Hepatocyte (in vitro differentiated cells): ENCODE measurements at places on chromosomes 16 and 17. TPM values are rescaled to one million over a fixed set of nuclear protein-coding genes. Genes with fewer than 3 reads are reported as not detected.

Gene C16orf89
- 1.1 and 4.5 TPM in 2 replicates for total RNA-seq

Gene KRTAP9-8
- total RNA-seq = not detected in 2 replicates

Gene ST6GALNAC2
- total RNA-seq = 1.4 and 2.3 TPM in 2 replicates

Gene CSNK1D
- total RNA-seq = 55.7 and 72.5 TPM in 2 replicates

GRCh38 chr17:81132197-81132540, 33.1 kb upstream of the PVALEF start:
- H3K27me3 ChIP-seq = no peaks in the 10 kb centered on the region
- peak overlapping the region; percentile 86 for H3K27ac ChIP-seq
- no peaks in the 10 kb centered on the region for H3K36me3 ChIP-seq
- H3K4me1 ChIP-seq = peaks cover 14% of the 10 kb centered on the region
- DNase-seq = no peak

DNA sequence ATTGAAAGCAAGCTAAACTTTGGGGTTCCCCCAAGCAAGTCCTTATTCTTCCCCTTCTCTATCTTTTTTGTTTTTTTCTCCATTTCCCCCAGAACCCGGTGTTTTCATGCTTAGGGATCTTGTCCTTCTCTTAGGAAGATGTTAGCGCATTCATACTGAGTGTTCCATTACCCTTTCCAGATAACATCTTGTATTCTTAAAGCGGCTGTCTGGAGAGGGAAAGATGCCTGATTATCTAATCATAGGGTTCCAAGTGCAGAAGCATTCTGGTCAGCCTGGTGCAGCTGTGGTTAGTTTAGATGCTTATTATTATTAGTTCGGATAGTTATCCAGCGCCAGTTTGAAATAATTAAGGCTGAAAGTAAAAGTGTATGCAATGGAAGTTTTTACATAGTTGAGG, 2.0 kb downstream of the TOM1L1 start:
- no peaks in the 10 kb centered on the region for H3K36me3 ChIP-seq
- no peak overlapping the region for H3K4me3 ChIP-seq
- no peak for DNase-seq
- H3K27me3 ChIP-seq = no peaks in the 10 kb centered on the region
- H3K4me1 ChIP-seq = peaks cover 10% of the 10 kb centered on the region
- no peak overlapping the region for H3K27ac ChIP-seq
